ENCODE measurements at places on chromosomes 12 and 14.

- H3K27ac ChIP-seq: no peak overlapping the region
- H3K36me3 ChIP-seq: no peaks in the 10 kb centered on the region
- no peaks in the 10 kb centered on the region for H3K27me3 ChIP-seq
- no peaks in the 10 kb centered on the region for H3K4me1 ChIP-seq
- no peak for DNase-seq
- H3K4me3 ChIP-seq: no peak overlapping the region
These were observed 116.1 kb downstream of the PLEKHA5 start for GRCh38 chr12:19245666-19246065.

GRCh38 chr12:2857021-2857431, at the start of gene TEX52:
TEX52 (minus strand) TSS chr12:2857039; CDS start chr12:2857026, 13 bp downstream.
- DNase-seq: peak; percentile 57
- no peaks in the 10 kb centered on the region for H3K27me3 ChIP-seq
- H3K4me3 ChIP-seq: no peak within 1 kb of the TSS
- no peaks in the 10 kb centered on the region for H3K36me3 ChIP-seq
- no peaks in the 10 kb centered on the region for H3K4me1 ChIP-seq
- H3K27ac ChIP-seq: peak within 1 kb of the TSS; percentile 53

GRCh38 chr12:25982416-25982815, 23.9 kb downstream of the RASSF8 start:
- H3K4me1 ChIP-seq: peaks cover 5% of the 10 kb centered on the region
- H3K27ac ChIP-seq: no peak overlapping the region
- DNase-seq: no peak
- no peaks in the 10 kb centered on the region for H3K27me3 ChIP-seq
- H3K4me3 ChIP-seq: no peak overlapping the region

DNA sequence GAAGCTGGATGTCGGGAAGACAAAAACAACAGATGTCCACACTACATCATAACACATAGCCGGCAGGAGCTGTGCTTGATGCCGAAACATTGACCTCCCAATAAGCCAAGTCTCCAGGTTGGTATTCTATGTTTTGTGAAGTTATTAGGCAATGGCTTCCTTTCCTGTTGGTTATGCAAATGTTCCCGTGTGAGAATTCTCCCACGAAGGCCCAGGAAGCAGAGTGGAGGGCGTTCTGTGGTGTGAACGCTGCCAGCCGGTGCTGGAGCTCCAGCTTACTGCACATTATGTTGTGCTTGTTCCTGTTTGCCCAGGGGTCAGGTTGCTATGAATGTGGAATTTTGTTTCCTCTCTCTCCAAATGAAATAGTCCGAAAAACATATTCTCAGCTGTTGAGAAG, 156.4 kb upstream of the HMGA2 start:
- H3K36me3 ChIP-seq: no peaks in the 10 kb centered on the region
- no peak overlapping the region for H3K27ac ChIP-seq
- no peaks in the 10 kb centered on the region for H3K4me1 ChIP-seq
- DNase-seq: no peak

- H3K4me3 ChIP-seq: no peak overlapping the region
- no peak for DNase-seq
- no peaks in the 10 kb centered on the region for H3K27me3 ChIP-seq
- H3K36me3 ChIP-seq: no peaks in the 10 kb centered on the region
- no peaks in the 10 kb centered on the region for H3K4me1 ChIP-seq
- H3K27ac ChIP-seq: no peak overlapping the region
These were observed 38.5 kb downstream of the C12orf75 start for GRCh38 chr12:105369014-105369413.

DNA sequence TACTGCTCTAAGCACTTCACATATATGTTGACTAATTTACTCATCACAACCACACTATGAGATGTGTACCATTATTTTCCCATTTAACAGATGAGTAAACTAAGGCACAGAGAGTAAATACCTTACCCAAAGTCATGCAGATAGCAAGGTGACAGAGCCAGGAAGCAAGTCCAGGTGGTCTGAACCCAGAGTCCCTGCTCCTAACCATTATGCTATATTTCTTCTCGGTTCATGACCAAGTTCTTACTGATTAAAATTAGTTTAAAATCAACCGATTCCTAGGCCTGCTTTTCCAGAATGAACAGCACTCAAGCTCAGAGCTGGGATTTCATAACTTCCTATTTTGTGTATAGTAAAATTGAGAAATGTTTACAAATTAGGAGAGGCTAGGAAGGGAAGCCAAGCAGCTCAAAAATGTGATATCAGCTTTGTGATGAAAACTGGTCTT, 85.5 kb upstream of the EGLN3 start:
- peak overlapping the region; percentile 22 for H3K27ac ChIP-seq
- peaks cover 13% of the 10 kb centered on the region for H3K4me1 ChIP-seq
- no peaks in the 10 kb centered on the region for H3K27me3 ChIP-seq
- no peak overlapping the region for H3K4me3 ChIP-seq
- DNase-seq: no peak

DNA sequence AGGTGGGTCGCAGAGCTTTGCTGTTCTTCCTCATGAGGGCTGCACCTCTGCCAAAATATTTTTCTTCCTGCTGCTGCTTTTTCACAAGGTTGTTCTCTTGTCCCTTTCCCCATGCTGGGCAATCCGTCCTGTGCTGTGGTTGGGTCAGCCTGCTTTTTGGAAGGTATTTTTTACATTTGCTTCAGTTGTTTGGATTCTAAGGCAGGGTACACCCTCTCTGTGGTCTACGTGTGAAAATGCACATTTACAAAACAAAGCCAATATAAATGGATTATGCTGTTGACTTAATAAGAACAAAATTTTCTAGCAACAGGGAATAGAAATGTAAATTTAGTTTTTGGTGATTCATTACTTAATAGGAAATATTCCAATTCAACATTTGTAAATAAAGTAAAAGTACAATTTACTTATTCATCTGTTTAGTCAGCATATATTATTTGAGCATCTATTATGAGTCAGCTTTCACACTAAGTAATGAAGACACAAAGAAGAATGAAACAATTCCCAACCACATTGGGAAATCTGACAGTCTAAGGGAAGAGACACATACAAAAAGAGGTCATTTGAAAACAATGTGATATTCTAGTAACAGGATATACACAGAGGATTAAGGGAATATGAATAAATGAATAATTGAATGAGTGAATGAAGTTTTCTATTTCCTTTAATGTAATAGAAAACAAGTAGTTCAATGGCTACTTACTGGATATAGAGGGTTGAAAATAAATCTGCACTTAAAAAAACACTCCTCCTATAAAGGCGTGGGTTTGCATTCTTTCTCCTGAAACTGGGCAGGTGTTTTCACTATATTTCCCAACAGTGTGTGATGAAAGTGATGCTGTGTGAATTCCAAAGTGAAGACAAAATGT, 94.6 kb upstream of the PRICKLE1 start:
- H3K4me1 ChIP-seq: peaks cover 8% of the 10 kb centered on the region
- H3K27me3 ChIP-seq: no peaks in the 10 kb centered on the region
- H3K4me3 ChIP-seq: no peak overlapping the region
- no peak for DNase-seq
- no peak overlapping the region for H3K27ac ChIP-seq

- peak within 1 kb of the TSS; percentile 89 for H3K27ac ChIP-seq
- peak; percentile 98 for DNase-seq
- no peaks in the 10 kb centered on the region for H3K27me3 ChIP-seq
- no peaks in the 10 kb centered on the region for H3K36me3 ChIP-seq
- H3K4me3 ChIP-seq: peak within 1 kb of the TSS; percentile 64
- peaks cover 25% of the 10 kb centered on the region for H3K4me1 ChIP-seq
These were observed at the start of gene COPZ1 for GRCh38 chr12:54324617-54325441. COPZ1 (plus strand) TSS chr12:54325131; CDS start chr12:54325164, 33 bp downstream.

- no peak overlapping the region for H3K27ac ChIP-seq
- H3K36me3 ChIP-seq: no peaks in the 10 kb centered on the region
- H3K4me1 ChIP-seq: peaks cover 5% of the 10 kb centered on the region
- no peaks in the 10 kb centered on the region for H3K27me3 ChIP-seq
- H3K4me3 ChIP-seq: no peak overlapping the region
- DNase-seq: no peak
These were observed 67.8 kb downstream of the FLRT2 start for GRCh38 chr14:85597701-85598100.

- no peaks in the 10 kb centered on the region for H3K4me1 ChIP-seq
- no peaks in the 10 kb centered on the region for H3K36me3 ChIP-seq
- H3K4me3 ChIP-seq: no peak overlapping the region
- no peak for DNase-seq
These were observed 55.4 kb downstream of the SLCO1B3 start for GRCh38 chr12:20865873-20866272.

- no peaks in the 10 kb centered on the region for H3K4me1 ChIP-seq
- H3K36me3 ChIP-seq: no peaks in the 10 kb centered on the region
- no peak for DNase-seq
These were observed 80.9 kb downstream of the PTPRB start for GRCh38 chr12:70556179-70556869.

DNA sequence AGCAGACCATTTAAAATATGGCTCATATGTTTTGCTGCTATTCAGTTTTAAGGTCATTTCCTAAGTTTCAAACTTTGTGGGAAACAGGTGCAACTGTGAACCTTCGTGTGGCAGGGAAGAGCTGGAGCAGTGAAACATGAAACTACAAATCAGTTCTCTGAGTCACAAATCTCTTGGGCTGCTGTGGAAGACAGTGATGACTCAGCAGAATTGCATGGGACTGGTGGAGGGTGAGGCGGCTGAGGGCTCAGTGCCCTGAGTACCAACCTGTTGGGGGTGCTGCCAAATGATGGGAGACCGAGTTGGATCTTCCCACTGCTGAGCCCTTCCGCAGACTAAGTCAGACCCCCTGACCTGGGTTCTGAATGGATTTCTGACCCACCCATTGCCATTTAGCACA, 8.4 kb upstream of the CALM1 start:
- H3K36me3 ChIP-seq: no peaks in the 10 kb centered on the region
- peak; percentile 82 for DNase-seq
- H3K27ac ChIP-seq: peak overlapping the region; percentile 17
- H3K4me1 ChIP-seq: peaks cover 13% of the 10 kb centered on the region
- H3K4me3 ChIP-seq: no peak overlapping the region

- no peaks in the 10 kb centered on the region for H3K36me3 ChIP-seq
- H3K27me3 ChIP-seq: no peaks in the 10 kb centered on the region
- no peak overlapping the region for H3K27ac ChIP-seq
- no peak for DNase-seq
These were observed 25.6 kb downstream of the MGAT4C start for GRCh38 chr12:86230516-86231146.

- no peak for DNase-seq
- no peak overlapping the region for H3K27ac ChIP-seq
- no peaks in the 10 kb centered on the region for H3K4me1 ChIP-seq
- no peaks in the 10 kb centered on the region for H3K27me3 ChIP-seq
- H3K36me3 ChIP-seq: no peaks in the 10 kb centered on the region
These were observed 751.7 kb downstream of the NRXN3 start for GRCh38 chr14:78921856-78922255.

DNA sequence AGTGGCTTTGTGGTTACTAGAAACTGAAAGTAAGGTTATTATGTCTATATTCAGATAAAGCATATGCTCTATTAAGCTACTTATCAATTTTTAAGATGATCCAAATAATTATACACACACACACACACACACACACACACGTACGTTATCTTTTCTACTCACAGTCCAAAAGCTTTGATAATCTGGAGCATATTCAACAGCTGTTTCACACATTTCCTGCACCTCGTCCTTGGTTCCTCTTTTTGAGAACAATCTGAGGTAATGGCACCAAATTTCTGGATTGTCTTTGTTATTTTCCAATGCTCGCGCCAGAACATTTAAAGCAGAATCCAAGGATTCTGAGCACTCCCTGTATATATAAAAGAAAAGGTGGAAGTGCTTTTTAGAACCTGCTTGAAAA, 37.5 kb downstream of the ZFC3H1 start:
- no peaks in the 10 kb centered on the region for H3K27me3 ChIP-seq
- no peak overlapping the region for H3K4me3 ChIP-seq
- no peaks in the 10 kb centered on the region for H3K4me1 ChIP-seq
- no peak overlapping the region for H3K27ac ChIP-seq
- no peaks in the 10 kb centered on the region for H3K36me3 ChIP-seq
